ENCODE measurements at places on chromosomes 3 and 15. TPM values are rescaled to one million over a fixed set of nuclear protein-coding genes. Genes with fewer than 3 reads are reported as not detected.

MAP6D1 gene
- 0.30 TPM for total RNA-seq

FAM3D gene
- total RNA-seq: not detected

GOLGA6L7 gene
- not detected for total RNA-seq

MLF1 gene
- total RNA-seq: 38.6 TPM

GRCh38 chr3:163328680-163329079, 1749.6 kb downstream of the SI start:
- no peak for DNase-seq

DNA sequence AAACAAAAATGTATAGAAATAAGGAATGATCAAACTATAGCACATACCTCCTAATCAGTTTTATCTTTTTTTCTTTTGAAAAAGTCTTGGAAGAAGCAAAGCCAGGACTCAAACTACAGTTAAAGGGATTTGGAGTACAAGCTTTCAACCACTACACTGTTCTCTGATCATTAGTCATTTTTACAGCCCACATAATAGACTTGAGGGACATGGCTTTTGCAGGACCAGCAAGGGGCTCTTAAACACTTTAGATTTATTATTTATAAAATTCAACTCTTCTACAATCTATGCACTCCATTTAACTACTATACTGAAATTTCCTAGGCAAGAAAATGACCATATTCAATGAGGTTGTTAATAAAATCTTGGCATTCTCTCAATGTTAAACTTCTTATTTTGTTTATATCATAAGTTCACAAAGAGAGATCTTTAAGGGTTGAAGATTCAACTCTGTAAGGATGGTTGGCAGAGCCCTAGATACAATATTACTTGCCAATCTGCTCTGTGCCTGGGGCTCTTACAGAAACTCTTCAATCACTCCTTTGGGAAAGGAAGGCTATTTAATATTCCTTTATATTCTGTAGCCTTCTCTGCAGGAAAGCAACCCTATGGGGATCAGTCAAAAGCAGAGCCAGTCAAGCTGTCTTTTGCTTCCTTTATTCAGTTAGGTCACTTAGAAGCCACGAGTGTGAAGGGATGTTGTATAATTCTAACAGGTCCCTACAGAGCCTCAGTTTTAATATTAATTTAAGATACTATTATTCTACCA, 557.7 kb upstream of the SGO1 start:
- DNase-seq: no peak

DNA sequence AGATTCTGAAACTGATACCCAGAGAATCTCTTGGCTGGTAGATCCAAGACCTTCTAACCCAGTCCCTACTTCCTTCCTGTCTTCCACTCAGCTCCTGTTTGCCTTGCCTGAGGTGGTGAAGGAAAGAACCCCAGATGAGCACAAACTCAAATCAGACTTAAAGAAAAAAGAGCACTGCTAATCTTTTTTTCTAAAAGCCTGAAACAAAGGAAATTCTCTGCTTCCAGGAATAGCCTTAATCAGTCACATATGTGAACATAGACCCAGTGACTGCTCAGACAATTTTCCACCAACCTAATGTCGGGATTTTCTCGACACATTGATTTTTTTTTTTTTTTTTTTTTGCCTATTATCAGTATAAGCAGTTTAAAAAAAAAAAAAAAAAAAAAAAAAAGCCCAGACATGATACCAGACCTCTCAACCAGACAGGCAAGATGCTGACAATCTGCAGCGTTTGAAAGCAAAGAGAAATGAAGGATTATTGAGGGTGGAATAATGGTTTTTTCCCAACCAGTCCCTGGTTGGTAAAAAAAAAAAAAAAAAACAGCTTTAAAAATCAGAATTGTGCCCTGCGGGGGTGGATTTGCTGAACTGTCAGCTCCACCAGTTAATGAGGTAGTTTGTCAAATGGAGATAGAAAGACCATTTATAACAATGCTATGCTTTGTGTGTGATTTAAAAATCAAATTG, 256.8 kb upstream of the RARB start:
- DNase-seq: no peak

All from M059J (cell line).